ENCODE measurements at places on chromosomes 13 and 19. TPM values are rescaled to one million over a fixed set of nuclear protein-coding genes. Genes with fewer than 3 reads are reported as not detected.

GRCh38 chr19:15141143-15141542 lies 33.9 kb downstream of the SYDE1 start:
- no peak for ATAC-seq

MEDAG gene
- 0.21 TPM for total RNA-seq

KIR2DL1 gene
- not detected for total RNA-seq

SLC39A3 gene
- total RNA-seq, result 47.8 TPM

DLL3 gene
- 0.16 TPM for total RNA-seq

Data from activated T-helper 17 cell treated with anti-CD3 and anti-CD28 coated beads, Interleukin-2, amount 50 U/mL, for 72 hours (primary cell).